Retina (tissue), 1 donor: ENCODE measurements at places on chromosomes 5 and 9.

- peak; percentile 50 for DNase-seq
These were observed 664.2 kb upstream of the ZNF608 start for GRCh38 chr5:125410537-125411070.

DNA sequence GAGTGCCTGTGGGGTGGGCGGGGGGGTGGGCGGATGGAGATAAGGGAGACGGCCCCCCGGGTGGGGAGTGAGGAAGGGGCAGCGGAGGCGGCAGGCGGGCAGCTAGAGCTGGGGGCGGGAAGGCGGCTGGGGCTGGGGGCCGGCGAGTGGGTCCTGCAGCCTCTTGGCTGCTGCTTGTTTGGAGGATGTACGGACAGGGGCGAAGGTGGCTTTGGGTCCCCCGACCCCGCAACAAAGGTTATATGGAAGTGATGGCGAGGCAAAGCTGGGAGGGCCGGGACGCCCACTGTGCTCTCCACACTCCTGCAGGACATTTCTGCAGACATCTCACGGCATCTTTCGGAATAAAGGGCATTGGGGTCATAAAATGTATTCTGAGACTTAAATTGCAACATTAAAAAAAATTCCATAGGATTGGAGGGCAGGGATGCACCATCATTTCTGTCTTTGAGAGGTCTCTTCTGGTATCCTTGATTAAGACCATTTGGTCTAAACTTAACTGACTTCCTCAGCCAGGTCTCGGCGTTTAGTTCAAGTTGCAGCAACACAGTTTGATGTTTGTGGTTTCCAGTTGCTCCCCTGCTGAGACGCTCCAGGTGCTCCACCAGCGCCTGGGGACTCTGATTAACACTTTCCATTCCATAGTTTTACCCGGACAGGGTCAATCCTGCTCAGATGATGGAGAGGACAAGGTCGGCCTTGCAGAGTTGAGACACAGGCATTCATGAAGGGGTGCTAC lies 101.6 kb upstream of the SSBP2 start:
- DNase-seq: peak; percentile 66

DNA sequence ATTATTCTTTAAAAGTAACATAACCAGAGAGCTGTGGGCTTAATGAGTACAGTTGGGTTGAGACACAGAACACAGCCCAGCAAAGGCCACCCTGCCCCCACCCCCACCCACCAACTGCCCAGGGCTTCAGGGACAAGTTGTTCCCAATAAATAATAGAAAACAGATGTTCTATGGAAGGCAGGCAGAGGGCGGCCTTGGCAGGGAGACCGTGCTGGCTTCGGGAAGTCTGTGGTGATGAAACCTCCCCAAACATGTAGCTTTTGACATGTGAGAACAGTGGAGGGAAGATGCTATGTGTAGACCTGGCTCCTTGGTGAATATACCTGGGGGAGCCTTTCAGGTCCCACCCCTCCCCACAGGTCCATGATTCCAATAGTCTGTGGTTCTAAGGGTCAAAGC lies 10.0 kb downstream of the TRAF1 start:
- no peak for DNase-seq

- DNase-seq: no peak
These were observed 350.8 kb downstream of the EFNA5 start for GRCh38 chr5:107319901-107320300.

DNA sequence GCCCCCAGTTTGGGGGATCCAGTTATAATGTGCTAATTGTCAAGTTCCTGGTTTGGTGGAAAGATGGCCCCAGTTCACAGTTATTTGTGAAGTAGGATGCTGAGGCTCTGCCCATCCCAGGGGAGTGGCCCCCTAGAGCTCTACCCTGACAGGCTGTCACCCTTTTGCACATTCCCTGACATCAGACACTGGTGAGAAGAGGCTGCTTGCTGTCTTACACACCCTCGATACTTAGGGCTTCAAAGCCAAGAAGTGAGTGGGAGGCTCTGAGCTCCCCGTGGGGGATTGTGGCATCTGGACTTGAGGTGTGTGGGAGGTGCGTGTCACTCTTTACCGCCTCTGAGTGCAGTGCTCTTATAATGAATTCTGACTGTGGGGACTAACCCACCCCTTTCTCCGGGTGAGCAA lies 168.5 kb downstream of the DOCK2 start:
- DNase-seq: no peak

DNA sequence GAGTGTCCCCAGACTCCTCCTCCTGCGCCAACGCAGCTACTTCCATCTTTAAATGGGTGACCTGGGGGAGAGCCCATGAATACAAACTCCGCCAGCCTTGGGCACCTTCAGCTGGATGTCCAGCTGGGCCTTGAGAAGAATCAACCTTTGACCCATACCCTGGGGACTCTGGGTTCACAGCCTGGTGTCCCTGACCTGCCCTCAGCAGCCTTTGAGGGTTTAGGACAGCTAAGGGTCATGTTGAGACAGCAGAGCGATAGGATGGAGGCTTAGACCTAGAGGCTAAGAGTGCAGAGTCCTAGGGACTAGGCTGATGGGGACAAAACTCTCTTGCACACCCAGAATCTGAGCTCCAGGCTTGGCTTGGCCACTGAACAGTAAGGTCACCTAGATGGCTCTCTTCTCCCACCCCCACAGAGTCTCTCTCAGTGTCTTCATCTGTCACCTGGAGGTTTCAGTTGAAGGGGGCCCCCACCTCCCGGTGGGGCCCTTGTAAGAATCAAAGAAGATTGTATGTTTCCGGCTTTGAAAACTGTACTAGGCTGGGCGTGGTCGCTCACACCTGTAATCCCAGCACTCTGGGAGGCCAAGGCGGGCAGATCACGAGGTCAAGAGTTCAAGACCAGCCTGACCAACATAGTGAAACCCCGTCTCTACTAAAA lies 6.7 kb upstream of the AQP3 start:
- DNase-seq: no peak

GRCh38 chr5:95007921-95008597 lies 276.8 kb downstream of the MCTP1 start:
- no peak for DNase-seq

DNA sequence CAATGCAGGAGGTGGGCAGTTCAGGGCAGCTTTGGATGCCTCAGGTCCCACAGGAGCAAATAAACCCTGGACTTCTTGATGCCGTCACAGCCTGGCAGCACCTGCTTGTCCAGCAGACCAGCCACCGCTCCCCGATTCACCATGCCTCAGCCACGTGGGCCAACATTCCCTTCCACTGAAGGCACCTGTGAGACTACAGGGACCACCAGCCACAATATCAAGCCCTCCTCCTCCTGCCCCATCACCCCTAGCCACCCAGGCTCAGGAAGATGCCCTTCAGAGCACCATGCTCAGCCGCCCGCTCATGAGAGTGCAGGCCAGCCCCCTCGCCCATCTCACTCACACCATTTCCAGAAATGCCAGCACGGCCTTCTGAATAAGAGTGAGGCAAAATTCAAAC lies 234.7 kb downstream of the SYK start:
- DNase-seq: no peak

DNA sequence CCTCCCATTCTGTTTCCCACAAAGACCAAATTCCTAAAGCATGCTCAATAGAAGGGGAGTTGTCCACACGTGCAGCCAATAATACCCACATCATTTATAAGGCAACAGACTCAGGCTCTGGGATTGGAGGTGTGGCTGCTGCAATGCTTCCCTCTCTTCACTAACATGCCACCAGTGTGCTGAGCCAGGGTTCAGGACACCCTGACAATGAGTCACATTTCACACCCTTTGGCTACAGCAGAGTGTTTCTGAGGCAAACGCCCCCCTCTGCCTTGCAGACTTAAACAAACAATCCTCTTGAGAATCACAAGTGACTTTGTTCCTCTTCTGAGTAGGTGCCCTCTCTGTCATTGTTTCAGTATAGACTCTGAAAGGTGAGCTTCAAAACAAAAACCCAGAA lies 189.3 kb upstream of the TLE4 start:
- DNase-seq: no peak

- no peak for DNase-seq
These were observed 155.0 kb downstream of the NPR3 start for GRCh38 chr5:32866138-32866537.

GRCh38 chr9:99718631-99719030 lies 103.1 kb upstream of the NR4A3 start:
- no peak for DNase-seq

- no peak for DNase-seq
These were observed 12.8 kb downstream of the EHMT1 start for GRCh38 chr9:137631345-137632229.

DNA sequence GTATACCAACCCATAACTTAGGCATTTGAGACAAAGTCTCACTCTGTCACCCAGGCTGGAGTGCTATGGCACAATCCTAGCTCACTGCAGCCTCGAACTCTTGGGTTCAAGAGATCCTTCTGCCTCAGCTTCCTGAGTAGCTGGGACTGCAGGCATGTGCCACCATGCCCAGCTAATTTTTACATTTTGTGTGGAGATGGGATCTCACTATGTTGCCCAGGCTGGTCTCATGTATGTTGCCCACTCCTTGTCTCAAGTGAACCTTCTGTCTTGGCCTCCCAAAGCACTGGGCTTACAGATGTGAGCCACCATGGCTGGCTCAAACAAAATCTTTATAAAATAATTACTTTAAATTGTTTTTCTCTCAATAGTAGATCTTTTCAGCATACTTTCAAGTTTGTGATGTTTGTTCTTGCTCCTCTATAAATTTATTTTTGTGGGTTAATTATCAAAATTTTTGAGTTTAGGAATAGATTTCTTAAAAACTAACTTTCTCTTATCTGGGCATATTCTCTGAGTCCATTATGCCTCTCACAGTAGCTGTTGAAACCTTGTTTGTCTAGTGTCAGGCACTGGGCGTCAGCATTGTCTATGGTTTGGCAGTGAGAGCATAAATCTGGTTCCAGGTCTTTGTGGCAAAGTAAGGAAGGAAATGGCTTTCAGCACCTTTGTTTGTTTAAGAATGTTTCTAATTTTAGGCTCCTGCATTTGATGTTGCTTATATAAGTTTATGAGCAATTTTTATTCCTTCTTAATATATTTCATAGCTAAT lies 38.7 kb downstream of the NLN start:
- no peak for DNase-seq
